Astrocyte of the hippocampus (primary cell): ENCODE measurements at places on chromosomes 4 and X.
A peak's percentile ranks its signal among the peaks of the same experiment; 100 is the strongest.

GRCh38 chr4:152828122-152828521, 48.4 kb downstream of the ARFIP1 start:
- no peak for DNase-seq

GRCh38 chr4:149306537-149306936, 509.1 kb downstream of the IQCM start:
- no peak for DNase-seq

GRCh38 chr4:6938237-6938636, 28.6 kb downstream of the TBC1D14 start:
- DNase-seq: no peak

- DNase-seq: peak; percentile 31
Observed at GRCh38 chrX:9903146-9903545, 64.0 kb upstream of the CLDN34 start.

DNA sequence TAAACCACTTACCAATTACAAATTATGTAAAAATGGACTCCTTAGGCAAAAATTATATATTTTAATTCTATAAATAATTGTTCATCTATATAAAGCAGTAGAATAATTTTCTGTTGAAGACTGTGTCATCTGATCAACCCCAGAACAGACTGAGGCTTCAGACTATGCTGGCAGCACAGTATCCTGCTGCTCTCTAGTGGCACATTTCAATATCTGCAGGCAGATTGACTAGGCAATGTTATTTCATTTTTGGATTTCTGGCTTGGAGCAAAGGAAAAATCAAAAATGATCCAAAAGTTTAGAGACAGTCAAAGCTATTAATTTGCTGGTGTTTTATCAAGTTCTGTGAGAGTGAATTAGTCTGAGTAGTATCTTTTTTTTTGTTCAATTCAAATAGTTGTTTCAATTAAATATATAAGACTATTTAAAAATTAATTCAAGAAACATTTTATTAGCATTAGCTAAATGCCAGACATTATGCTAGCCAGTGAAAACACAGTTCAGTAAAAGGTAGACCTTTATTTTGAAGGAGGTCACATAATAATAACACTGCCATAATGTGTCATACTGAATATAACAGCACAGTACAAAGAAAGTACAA, 21.3 kb upstream of the SULT1E1 start:
- peak; percentile 47 for DNase-seq

GRCh38 chr4:154858166-154858565, 77.1 kb downstream of the RBM46 start:
- DNase-seq: no peak

GRCh38 chr4:169418846-169419245, 148.1 kb upstream of the SH3RF1 start:
- no peak for DNase-seq

DNA sequence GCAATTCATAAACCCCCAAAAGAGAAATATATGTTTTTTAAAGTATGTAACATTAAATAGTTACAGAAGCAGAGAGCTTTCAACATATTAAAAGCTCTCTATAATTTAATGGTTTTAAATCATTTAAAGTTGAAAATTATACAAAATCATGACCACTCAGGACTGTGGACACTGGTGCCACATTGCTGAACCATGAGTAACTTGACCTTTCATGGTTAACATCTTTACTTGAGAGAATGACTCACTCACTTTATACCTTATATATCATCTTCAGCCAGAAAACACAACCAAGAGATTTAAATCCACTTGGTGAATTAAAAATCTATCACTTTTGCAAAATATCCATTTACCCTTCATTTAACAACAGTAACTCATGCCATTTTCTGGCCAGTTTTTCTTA, 584.3 kb upstream of the SMIM31 start:
- DNase-seq: peak; percentile 27
